NCI-H460 (cell line): ENCODE measurements at places on chromosomes 5 and 9. TPM values are rescaled to one million over a fixed set of nuclear protein-coding genes. Genes with fewer than 3 reads are reported as not detected.

TRIP13 gene
- total RNA-seq: 35.1 and 45.5 TPM in 2 replicates

STC2 gene
- total RNA-seq: 96.3 and 128 TPM in 2 replicates

TTC33 gene
- 25.1 and 37.2 TPM in 2 replicates for total RNA-seq

TMC1 gene
- total RNA-seq: not detected in 2 replicates

AK3 gene
- total RNA-seq: 21.6 and 21.9 TPM in 2 replicates

LRSAM1 gene
- 16.1 and 19.0 TPM in 2 replicates for total RNA-seq

RLN2 gene
- not detected in 2 replicates for total RNA-seq

SEPTIN8 gene
- total RNA-seq: 24.0 and 30.0 TPM in 2 replicates

PTPN3 gene
- total RNA-seq: 6.9 and 9.2 TPM in 2 replicates

SAXO1 gene
- total RNA-seq: not detected in 2 replicates

FBP2 gene
- not detected in 2 replicates for total RNA-seq

ZSWIM6 gene
- total RNA-seq: 10.6 and 13.0 TPM in 2 replicates

SLC34A3 gene
- total RNA-seq: not detected in 2 replicates

PRDM9 gene
- not detected in 2 replicates for total RNA-seq

MTREX gene
- 107 and 128 TPM in 2 replicates for total RNA-seq

ADGRD2 gene
- not detected in 2 replicates for total RNA-seq

SLC45A2 gene
- total RNA-seq: not detected in 2 replicates

ZDHHC21 gene
- total RNA-seq: 6.7 and 10.2 TPM in 2 replicates

PBX3 gene
- total RNA-seq: 11.3 and 12.5 TPM in 2 replicates

TGFBI gene
- total RNA-seq: 1,239 and 1,373 TPM in 2 replicates

ZFR gene
- 116 and 123 TPM in 2 replicates for total RNA-seq

SLC2A6 gene
- 4.0 and 4.4 TPM in 2 replicates for total RNA-seq

ACTBL2 gene
- total RNA-seq: not detected in 2 replicates

STPG3 gene
- not detected in 2 replicates for total RNA-seq

GMCL2 gene
- not detected in 2 replicates for total RNA-seq

BASP1 gene
- total RNA-seq: 162 and 205 TPM in 2 replicates

IL13 gene
- not detected in 2 replicates for total RNA-seq

FOXD4L6 gene
- 0.07 TPM in 1 of 2 replicates, not detected in the other for total RNA-seq

DAB2IP gene
- 3.8 and 3.9 TPM in 2 replicates for total RNA-seq

RXRA gene
- 29.3 and 30.5 TPM in 2 replicates for total RNA-seq

PNPLA7 gene
- 0.10 and 0.26 TPM in 2 replicates for total RNA-seq

ADAMTSL1 gene
- 0.14 and 0.40 TPM in 2 replicates for total RNA-seq

PCDHA7 gene
- total RNA-seq: 0.15 TPM in 1 of 2 replicates, not detected in the other

RANBP3L gene
- total RNA-seq: 0.17 TPM in 1 of 2 replicates, not detected in the other

PCDHB5 gene
- total RNA-seq: 0.07 TPM in 1 of 2 replicates, not detected in the other

DBH gene
- not detected in 2 replicates for total RNA-seq

NOXA1 gene
- total RNA-seq: 0.92 and 2.0 TPM in 2 replicates

SUSD3 gene
- 0.27 and 0.32 TPM in 2 replicates for total RNA-seq

PCDHGA9 gene
- total RNA-seq: 0.92 and 1.6 TPM in 2 replicates

IFNE gene
- 0.38 and 0.87 TPM in 2 replicates for total RNA-seq

PCDHGC4 gene
- total RNA-seq: 0.12 TPM in 2 replicates

IGFBPL1 gene
- 2.1 and 4.1 TPM in 2 replicates for total RNA-seq

LHX2 gene
- 4.6 and 5.5 TPM in 2 replicates for total RNA-seq

SCGB3A2 gene
- total RNA-seq: not detected in 2 replicates

OCLN gene
- total RNA-seq: 7.7 and 8.7 TPM in 2 replicates

CBY3 gene
- not detected in 2 replicates for total RNA-seq

AJM1 gene
- total RNA-seq: 2.6 and 2.7 TPM in 2 replicates

ZNF608 gene
- total RNA-seq: 1.0 and 1.2 TPM in 2 replicates

CCDC192 gene
- not detected in 2 replicates for total RNA-seq

SLC22A4 gene
- 4.3 and 5.6 TPM in 2 replicates for total RNA-seq

ARID3C gene
- total RNA-seq: not detected in 2 replicates

GDNF gene
- total RNA-seq: not detected in 2 replicates

RGS7BP gene
- total RNA-seq: not detected in 2 replicates

LECT2 gene
- total RNA-seq: not detected in 2 replicates

GAPT gene
- not detected in 2 replicates for total RNA-seq

SCGB3A1 gene
- not detected in 2 replicates for total RNA-seq
